ENCODE measurements at places on chromosomes 2 and 18.

DNA sequence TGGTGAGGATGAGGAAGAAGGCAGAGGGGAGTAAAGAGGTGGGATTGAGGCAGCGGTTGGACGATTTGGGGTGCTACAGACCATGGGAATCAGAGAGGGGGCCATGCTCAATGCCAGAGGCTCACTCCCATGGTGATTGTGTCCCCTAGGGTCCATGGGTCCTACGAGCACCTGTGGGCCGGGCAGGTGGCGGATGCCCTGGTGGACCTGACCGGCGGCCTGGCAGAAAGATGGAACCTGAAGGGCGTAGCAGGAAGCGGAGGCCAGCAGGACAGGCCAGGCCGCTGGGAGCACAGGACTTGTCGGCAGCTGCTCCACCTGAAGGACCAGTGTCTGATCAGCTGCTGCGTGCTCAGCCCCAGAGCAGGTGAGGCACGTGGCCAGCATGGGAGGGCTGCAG is 5.2 kb downstream of the CAPN10 start:
- no peak for DNase-seq

DNA sequence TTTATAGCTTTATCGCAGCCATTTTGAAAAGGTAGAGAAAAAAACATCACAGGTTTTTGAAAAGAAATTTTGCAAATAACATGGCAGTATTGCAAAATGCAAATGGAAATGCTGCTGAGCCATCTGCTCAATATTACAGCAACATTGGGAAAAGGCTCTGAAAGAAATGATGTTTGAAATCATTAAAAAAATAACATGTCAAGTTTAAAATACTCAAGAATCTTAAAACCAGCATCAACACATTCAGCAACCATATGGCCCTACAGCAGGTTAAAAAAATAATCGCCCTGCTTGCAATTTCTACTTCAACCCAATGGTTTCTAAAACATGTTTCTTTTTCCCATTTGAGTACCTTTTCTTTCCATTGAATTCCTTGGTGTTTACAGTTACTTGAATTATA is 289.4 kb downstream of the AFF3 start:
- no peak for DNase-seq

DNA sequence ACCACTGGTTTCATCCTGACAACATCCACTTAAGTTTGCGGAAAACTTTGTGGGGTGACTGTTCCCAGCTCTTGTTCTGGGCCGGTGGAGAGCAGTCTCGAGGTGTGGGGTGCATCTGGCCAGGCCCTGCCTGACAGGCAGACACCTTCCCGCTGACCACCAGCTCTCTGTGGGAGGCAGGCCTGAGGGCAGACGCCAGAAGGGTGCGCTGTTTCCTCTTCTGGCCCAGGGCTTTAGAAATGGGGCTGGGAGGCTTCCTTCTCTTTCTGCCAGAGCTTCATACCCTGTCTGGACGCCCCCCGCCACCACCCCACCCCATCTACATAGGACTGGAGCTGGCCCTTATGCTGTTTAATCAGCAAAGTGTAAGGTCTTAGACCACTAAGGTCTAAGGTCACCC is 263.8 kb downstream of the LOXHD1 start:
- no peak for DNase-seq

- DNase-seq = no peak
These were observed 383.3 kb downstream of the RBM43 start for GRCh38 chr2:150878356-150878755.

DNA sequence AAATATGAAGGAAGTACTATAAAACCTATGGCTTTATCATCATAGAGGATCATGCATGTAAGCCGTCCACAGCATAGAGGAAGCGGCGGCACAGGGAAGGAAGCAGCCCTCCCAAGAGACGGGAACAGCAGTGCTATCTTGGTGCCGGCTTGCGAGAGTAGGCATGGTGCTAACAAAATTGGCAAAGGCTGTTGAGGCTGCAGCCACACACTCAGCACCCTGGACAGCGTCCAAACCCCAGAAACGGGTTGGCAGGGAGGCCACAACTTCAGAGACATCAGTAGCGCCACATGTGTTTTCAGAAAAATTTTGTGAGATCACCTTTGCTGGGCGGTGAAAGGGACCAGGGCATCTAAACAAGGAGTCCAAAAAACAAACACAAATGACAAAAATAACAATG is 37.7 kb downstream of the NETO1 start:
- DNase-seq = no peak

DNA sequence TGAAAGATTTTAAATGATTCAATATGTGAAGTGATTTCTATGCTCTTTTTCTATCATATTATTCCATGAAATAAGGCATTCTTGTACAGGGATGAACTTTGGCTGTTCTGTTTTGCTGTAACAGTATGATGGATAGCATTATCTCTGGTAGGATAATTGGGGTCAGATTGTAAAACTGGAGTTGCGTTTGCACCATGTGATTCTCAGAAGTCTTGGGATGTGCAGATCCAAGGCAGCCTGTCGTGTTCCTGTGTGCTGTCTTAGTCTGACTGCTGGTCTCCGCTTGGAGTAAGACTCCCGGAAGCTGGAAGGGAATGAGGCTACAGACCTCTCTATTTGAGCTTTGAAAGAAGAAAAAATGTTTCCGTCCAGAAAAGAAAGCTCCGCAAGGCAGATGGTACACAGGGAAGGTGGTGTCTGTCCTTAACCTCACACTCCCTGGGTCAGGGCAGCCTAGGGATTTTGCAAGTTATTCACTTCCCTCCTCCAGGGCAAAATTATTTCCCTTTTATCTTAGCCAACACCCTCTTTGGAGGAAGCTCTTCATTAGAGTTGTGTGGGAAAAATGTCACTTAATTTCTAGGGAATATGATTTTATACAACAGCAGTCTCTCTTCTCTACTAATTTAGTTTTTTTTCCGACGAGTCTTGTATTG is 250.6 kb downstream of the PTPRM start:
- no peak for DNase-seq

DNA sequence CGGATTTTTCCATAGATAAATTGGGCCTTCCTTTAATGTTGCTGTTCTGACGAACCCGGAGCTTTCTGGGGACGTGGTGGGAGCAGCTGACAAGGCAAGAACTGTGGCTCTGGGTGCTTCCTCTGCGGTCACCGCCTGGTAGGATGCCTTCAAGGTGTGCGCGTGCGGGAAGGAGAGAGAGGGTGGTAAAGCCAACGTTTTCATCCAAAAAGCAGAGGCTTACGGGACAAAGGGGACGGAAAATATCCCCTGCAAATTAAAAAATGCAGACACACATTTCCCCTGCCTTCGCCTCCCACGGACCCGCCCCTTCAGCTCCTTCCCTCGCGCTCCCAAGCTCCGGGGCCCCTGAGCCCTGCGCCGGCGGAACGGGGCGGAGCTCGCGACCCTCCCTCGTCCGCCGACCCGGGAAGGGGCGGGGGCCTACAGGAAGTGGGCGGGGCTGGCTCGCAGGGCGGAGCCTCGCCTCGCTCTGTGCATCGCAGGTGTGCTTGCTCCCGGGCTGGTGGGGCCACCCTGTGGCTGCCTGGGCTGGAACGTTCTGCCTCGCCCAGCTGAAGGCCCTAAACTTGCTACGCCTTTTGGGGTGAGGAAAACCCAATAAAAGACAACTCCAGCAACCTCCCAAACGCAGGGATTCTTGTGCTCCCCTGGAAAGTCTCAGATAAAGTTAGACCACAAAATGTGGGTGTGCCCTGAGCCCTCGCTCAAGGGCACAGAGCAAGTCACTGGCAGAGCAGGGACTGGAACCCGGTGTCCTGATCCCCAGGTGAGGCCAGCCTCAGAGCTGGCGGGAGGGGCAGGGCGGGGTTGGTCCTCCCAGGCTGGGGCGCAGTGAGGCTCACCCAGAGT is 25.4 kb upstream of the SLC66A3 start:
- peak; percentile 74 for DNase-seq

DNA sequence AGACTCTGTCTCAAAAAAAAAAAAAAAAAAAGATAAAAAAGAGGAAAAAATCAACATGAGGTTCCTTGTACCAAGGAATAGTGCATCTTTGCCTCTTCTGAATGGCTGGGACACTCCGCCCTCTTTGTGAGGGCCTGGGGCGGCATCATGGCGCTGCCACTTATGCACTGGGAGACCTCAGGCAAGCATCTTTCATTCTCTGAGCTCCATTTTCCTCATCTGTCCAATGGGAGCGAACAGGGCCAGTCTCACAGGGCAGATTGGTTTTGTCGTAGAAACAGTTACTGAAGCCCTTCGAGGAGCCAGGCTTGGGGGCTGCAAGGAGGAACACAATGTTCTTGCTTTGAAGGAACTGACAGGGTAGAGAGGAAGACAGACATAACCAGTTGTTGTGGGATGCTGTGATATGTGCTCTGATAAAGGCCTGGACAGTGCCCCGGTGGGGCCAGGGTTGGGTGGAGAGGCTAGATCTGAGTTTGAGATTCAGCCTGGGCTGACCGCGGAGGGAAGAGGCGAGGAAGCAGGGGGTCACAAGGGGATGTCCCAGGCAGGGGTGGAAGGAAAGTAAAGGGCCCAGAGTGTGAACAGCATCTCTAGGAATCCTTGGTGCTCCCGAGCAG is 14.1 kb downstream of the ZFP36L2 start:
- no peak for DNase-seq

DNA sequence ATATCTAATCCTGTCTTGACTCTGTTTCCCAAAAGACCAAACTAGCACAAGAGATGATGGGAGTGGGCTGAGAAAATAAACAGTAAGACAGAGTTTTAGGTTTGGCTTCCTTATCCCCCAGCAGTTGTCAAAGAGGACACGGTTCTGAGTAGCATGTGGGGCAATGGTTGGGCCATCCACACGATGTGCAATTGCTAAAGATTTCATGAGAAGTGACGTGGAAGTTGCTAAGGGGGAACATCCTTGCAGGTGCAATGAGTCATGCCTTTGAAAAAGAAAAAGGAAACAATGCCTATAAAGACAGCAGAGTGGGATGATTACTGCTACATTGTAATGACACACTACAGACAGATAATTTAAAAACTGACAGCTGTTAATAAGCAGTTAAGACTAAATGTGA is 1395.8 kb downstream of the LRP1B start:
- DNase-seq = no peak

GRCh38 chr2:2768476-2768875 is 437.4 kb upstream of the MYT1L start:
- no peak for DNase-seq

DNA sequence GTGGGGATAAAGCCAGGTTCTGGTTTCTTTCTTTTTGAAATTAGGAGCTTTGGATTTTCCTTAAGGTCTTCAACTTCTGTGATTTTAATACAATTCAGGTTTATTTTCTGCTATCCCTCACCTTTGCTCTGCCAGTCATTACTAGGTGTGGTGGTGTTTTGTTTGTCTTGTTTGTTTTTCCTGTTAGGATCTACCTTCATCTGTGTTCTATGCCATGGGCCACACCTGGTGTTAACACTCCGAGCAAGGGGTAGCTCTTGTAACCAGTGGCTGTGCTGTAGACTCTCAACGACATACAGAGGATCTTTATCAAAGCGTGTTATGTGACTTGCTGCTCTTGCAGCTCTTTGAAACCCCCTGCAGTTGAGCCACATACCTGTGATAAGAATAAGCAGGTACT is 38.6 kb downstream of the MGAT5 start:
- DNase-seq = no peak

DNA sequence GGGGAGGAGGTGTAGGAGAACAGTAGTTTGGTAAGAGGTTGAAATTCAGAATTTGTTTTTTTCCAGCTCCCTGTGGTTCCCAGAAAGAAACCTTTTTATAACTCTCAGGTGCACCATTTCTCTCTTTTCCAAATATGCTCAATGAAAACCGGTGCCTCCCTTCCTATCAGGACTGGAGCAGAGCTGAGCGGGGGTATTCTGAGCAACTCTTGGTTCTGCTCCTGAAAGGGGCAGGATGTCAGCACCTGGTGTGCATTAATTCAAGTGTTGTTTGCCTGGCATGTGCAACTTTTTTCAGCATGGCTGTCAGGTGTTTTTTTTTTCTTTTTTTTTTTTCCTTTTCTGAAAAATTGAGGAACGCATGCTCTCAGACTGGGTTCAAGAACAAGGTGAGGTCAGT is 74.1 kb downstream of the MAPK4 start:
- DNase-seq = no peak

GRCh38 chr18:49663899-49664890 is 102.3 kb downstream of the LIPG start:
- DNase-seq = no peak

GRCh38 chr2:36554531-36554930 is 43.4 kb downstream of the FEZ2 start:
- no peak for DNase-seq

DNA sequence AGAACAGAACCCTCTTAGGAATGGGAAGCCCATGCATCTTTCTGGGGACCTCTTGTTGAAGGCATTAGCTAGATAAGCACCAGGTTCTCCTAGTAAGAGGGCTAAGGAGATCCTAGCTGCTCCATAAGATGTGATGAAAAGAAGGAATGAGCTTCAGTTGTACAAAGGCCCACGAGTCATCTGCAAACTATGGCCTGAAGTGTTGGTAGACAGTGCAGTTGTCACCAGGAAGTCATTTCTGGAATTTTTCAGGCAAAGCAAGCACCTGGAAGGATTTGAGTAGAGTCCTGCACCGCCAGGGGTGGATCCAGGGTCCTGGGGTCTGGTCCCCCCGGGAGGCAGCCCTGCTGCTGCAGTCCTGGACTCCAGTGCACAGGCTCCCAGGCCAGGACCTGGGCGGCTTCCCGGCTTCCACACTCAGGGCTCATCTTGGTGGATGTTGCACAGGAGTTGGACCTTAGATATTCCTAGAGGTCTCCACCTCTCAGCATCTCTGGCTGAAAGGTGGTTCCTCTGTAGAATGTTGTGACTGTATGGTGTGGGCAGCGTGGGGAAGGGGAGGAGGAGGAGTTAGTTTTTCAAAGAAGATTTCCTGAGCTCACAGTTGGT is 85.3 kb downstream of the LDLRAD4 start:
- no peak for DNase-seq

- DNase-seq = no peak
These were observed 301.7 kb downstream of the ALK start for GRCh38 chr2:29619689-29620088.

DNA sequence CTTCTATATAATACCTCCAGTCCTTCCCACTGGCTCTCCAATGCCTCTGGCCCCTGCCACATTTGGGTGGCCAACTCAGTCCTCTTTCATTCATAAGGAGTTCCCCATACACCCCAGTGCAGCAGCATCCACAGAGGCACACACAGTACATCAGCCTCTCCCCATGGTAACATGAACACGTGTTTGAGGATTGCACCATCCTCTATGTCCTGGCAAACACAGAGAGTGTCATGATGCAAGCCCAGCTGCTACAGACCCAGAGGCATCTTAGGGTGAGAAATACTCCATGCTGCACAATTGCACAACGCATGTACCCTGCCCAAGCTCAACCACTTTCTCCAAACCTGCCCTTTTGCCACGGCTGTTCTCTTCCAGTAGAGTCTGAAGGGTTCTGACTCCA is 11.5 kb downstream of the IGFBP5 start:
- DNase-seq = no peak
